ENCODE measurements at places on chromosomes 3 and 15.
A peak's percentile ranks its signal among the peaks of the same experiment; 100 is the strongest.

DNA sequence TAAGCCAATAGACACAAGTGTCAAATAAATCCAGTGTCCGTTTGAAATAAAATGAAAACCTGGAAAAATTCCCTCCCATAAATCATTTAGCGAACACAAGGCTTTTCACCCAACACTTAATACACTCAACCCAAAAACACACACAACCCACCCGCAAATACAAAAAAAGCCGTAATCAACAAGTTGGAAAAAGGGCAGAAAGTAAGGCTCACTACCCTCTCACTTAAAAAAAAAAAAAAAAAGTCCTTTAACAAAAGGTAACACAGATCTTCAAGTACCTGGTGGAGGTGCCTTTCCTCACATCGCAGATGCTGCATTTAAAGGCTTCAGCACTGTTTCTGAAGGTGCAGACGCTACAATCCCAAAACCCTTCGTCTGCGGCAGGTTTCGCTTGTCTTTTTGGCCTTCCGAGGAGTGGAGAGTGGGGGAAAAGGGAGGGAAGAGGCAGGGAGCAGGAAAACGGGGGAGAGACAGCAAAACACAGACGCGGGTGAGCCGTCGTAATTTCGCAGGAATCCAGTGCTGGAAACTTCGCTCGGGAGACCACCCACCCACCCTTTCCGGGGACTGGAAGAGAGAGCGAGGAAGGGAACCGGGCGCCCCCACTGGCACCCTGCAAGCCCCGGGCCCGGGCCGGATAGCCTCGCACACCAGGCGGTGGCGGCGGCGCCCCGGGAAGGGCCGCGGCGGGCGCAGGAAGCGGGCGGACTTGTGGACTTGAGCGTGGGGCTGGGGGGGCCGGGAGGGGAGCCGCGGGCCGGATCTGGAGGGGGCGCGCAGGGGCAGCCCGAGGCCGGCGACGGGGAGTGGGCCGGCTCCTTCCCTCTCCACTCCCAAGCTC is 401.8 kb downstream of the SHQ1 start:
- no peak for DNase-seq

DNA sequence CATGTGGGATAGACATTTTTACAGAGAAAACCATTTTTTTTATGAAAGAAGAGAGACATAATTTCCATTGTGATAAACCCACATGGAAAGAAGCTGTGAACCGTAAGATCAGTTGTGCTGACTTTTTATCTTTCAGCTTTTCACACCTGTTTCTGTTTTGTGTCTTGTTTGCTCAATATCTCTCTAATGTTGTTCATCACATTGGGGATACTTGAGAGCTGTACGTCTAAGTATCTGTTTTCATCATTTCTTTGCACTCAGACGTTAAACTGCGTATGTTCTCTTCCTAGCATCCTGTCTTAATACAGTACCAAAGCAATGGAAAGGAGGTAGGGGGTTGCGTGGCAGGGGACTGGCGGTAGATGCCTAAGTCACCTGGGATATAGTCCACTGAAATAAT is 449.0 kb downstream of the NAALADL2 start:
- DNase-seq: no peak

DNA sequence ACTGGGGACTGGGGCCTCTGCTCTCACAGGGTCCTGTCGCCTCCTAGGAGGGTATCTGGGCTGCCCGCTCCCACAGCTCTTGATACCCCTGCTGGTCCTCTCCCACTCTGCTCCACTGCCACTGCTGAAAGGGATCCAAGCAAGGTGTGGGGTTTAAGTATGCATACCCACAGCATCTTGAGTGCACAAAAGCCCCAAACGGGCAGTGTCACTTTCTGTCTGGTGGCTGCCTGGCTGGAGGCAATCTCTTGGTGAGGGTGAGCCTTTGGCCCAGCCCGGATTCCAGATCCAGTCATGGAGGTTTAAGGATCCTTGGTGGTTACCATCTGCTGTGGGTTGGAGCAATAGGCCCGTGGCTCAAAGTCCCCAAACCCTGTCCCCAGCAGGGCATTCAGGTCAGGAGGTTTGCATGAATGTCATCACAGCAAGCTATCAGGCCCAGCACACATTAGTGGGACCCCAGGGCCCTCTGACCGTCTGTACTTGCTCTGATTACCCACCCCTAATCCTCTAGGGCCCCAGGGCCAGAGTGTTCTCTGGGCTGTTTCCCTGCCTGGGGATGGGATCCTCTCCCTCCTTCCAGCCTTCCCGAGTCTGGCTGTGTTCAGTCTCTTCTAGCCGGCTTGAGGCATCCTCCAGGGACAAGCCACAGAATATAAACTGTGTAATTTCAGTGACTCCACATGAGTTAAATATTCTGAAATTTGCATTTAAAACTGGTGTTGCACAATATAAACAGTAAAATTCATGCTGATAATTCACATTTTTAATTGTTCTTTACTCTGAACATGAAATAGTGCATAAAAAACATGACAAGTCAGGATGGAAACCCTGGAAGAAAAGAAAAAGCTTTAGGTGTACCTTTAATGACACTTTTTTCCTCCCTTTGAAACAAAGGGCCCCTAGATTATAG is 4.9 kb upstream of the TJP1 start:
- DNase-seq: no peak

DNA sequence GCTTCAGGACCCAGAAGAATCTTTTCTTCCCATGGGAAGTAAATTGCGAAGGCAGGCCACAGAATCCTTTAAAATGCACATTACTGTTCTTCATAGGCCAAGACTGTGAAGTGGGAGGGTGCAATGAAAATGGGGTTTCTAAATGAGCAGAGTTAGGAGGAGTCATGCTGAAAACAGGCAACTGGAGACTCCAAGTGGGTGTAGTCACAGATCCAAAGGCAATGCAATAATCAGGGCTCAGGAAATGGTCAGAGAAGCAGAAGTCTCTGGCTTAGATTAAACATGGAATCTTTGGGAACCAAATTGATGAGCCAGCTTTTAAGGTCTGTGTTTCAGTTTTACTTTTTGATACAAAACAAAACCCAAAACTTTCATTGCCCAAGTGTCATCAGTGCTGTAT is 37.6 kb downstream of the HHLA2 start:
- DNase-seq: no peak

DNA sequence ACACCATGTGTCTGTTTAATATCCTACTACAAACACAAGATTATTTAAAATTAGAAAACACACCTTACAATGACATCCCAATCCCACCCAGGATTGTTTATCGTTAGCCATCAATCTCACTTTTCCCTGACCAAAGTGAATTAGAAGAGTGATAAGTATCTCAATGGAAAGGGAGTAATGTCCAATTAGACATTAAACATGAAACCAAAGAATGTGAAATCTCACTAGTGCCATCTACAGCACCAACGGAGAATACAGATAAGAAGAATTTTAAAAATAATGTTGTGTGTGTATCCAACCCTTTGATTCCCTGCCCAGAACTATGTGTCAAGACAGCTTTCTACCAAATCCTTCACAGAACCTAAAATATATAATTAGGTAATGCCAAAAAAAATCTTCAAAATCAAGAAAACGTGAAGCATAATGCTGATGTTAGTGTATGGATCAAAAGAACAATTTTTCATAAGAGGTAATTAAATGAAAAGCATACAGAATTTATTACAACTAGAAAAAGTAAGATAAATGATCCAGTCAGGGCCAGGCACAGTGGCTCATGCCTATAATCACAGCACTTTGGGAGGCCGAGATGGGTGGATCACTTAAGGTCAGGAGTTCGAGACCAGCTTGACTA is 64.2 kb downstream of the SCAPER start:
- DNase-seq: peak; percentile 71

DNA sequence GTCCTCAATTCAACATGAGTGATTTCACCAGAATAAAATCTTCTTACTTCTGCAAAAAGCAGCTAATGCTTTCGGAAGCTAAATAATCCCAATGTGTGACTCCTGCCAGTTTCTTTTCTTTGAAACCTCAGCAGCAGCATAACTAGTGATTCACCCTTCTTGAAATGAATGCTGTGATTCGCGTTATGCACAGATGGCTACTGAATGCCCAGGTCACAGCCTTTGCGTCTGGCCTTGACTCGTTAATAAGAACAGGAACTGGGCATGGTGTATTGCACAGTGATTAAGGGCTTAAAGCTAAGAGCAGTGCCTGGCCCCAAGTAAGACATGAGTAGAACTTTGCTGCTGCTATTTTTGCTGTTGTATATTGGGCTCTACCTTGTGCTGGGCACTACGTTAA is 19.0 kb downstream of the CGNL1 start:
- peak; percentile 20 for DNase-seq

DNA sequence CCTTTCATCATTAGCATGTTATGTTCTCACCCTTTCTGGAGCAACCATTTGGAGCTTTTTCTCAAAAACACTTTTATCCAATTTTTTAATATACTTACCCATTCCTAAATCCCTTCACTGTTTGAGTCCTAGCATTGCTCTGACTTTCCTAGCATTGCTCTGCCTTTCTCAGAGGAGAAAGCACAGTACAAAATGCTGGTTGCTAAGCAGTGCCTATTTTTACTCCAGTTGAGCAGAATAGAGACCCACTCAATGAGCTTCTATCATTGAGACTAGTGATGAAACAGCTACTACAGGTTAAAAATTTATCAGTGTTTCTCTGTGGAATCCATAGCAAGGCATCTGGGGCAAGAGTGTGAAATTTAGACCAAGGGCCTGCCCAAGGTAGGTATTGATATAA is 21.8 kb upstream of the IL1RAP start:
- no peak for DNase-seq

- DNase-seq: peak; percentile 30
Observed at GRCh38 chr3:141725036-141725435, 13.1 kb upstream of the RNF7 start.

GRCh38 chr15:70032509-70032908 is 65.2 kb downstream of the TLE3 start:
- no peak for DNase-seq

GRCh38 chr15:84697236-84697990 is 18.5 kb downstream of the SEC11A start:
- no peak for DNase-seq

DNA sequence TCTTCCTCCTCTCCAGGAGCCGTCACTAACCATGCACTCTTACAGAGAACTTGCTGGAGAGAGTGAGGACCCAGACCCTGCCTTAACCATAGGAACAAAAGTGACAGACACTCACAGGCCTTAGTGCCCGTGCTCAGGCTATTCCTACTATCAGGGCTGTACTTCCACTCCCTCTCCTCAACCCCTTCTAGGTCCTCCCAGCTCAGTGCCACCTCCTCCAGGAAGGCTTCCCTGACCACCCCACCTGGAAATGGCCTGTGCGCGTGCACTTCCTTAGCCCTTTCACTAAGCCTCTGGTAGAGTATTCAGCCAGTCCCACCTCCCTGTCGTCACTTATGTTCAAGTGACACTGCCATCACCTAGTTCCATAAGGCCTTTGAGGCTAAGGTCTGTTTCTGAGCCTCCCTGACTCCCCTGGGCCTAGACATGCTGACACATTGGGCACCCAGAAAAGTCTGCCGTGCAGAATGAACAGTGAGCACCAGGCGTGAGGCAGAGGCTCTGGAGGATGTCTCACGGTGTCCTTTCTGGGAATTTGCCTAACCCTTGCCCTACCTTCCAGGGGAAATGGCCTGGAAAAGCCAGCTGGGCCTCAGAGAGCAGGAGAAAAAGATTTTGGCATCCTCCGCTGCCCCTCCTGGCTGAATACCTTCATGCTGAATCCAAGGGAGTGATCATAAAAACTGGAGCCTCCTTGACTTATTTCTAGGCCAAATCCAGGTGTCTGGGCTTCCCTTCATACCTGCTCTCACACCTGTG is 108.6 kb upstream of the SMAD3 start:
- no peak for DNase-seq

- peak; percentile 96 for DNase-seq
Observed at GRCh38 chr3:168096210-168096652, 507 bp upstream of the GOLIM4 start.

DNA sequence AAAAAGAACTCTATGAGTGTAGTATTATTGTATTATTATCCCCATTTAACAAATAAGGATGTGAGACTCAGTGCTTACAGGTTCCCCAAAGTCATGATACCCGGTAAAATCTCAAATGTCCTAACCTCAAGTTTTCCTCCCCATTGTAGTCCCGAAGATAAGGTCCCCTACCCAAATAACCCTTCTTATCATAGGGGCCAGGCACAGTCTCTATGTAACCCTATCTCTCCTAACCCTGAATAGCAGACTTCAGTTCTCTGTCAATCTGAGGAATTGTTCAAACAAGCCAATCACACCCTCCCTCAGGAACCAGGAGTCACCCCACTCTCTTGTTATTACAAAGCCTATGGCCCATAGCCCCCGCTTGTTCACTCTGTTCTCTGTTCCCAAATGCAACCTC is 10.5 kb upstream of the SUSD5 start:
- no peak for DNase-seq

GRCh38 chr15:69224383-69224782 is 63.9 kb downstream of the GLCE start:
- DNase-seq: no peak

GRCh38 chr3:183031826-183032225 is 51.5 kb upstream of the DCUN1D1 start:
- no peak for DNase-seq

- DNase-seq: no peak
Observed at GRCh38 chr15:85795337-85796305, 896 bp upstream of the KLHL25 start.

- no peak for DNase-seq
Observed at GRCh38 chr3:70561796-70562195, 249.4 kb upstream of the MDFIC2 start.

DNA sequence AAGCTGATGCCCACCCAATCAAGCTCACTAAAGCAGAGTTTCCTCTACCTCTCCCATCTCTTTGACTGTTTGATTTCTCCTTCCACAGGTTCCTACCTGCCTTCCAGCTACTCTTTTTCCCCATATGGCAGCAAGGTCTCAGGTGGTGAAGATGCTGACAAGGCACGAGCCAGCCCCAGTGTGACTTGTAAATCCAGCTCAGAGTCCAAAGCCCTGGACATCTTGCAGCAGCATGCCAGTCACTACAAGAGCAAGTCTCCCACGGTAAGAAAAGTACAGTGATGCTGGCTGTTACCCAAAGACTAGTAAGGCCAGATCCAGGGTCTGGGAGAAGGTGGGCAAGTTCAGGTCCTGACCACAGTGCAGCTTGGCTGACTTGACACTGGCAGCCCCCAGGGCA is 95.3 kb downstream of the RBPMS2 start:
- no peak for DNase-seq

DNA sequence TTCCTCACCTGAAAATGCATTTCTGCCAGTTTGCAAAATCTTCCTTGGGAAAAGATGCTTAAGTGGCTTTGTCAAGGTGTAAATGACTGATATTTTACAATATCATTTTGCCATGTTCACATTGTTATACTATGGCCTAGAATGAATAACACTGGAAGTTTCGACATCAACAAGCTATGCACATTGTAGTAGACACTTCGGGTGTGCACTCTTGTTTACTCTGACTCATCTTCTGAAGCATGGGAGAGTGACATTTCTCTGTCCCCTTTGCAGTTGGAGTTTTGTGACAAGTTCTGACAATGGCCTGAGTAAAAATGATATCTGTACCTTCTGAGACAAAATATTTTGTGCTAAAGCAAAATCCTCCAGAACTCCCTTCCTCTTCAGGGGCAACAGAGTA is 567.0 kb upstream of the RGMA start:
- DNase-seq: no peak

- DNase-seq: no peak
Observed at GRCh38 chr15:92541291-92542200, 114.0 kb downstream of the FAM174B start.

Data from adipocyte (in vitro differentiated cells).